Cortex of kidney (tissue), 1 donor: ENCODE measurements at places on chromosomes 7 and 10.

DNA sequence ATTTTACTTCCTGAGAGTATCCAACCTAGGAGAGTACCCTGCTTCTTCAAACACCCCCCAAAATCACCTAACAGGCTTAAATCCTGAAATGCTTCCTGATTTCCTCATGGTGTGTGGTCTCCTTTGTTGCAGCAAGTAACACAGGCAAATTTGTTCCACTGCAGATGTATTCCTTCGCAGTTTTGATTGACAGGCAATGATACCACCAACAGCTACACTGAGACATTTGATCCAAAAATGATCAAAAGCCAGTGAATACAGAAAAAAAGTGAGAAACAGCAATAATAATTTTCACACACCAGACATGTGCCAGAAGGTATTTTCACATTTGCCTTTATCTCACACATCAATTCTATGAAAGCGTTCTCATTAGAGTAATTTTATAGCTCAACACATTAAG is 95.9 kb downstream of the HERPUD2 start:
- no peak for DNase-seq

- no peak for DNase-seq
Observed at GRCh38 chr10:133388973-133389818, 4.8 kb upstream of the MTG1 start.

DNA sequence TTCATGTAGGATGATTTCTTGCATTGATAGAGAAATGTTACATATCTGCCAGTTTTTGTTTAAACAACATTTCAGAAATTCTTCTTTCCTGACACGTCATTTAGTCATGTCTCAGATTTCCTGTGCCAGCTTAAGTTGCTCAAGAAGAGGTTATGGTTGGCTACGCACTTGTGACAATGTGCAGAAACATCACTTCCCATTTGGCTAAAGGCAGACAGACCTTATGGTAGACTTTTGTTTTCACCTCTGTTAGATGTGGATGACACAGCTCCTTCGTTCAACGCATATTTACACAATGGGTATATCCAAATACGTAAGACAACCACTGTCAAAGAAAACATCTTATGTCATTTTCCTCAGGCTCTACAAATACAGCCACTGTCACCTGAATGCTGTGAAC is 125.8 kb downstream of the DOCK4 start:
- no peak for DNase-seq

DNA sequence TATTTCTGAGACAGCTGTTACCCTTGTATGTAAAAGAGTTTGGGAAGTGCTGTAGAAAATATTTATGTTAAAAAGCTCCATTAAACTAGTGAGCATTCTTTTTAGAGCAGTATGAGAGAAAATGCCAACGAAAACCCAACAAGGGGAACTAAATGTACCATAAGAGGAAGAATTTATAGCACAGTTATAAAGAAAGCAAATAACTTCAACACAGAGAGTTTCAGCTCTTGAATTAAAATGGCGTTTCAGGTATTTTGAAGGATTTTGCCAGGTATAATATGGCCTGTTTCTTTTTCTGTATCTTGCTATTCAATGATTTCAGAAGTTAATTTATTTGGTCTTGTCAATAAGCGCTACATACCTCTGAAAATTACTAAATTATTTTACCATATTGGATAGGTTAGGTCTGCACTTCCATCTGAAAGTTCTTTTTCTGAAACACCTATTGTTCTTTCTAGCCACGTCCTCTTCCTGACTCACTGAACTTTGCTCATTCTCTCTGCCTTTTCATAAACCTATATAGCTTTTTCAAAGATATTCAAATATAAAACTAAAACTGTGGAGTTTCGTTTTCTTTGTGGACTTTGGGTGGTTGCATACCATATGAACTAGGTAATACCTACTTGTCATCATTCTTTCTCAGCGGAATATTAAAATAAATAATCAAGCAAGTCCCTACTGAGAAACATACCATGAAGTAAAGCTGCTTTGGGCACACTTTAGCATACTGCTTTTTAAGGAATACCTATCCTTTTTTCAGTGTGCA is 136.1 kb downstream of the SEMA3A start:
- no peak for DNase-seq

DNA sequence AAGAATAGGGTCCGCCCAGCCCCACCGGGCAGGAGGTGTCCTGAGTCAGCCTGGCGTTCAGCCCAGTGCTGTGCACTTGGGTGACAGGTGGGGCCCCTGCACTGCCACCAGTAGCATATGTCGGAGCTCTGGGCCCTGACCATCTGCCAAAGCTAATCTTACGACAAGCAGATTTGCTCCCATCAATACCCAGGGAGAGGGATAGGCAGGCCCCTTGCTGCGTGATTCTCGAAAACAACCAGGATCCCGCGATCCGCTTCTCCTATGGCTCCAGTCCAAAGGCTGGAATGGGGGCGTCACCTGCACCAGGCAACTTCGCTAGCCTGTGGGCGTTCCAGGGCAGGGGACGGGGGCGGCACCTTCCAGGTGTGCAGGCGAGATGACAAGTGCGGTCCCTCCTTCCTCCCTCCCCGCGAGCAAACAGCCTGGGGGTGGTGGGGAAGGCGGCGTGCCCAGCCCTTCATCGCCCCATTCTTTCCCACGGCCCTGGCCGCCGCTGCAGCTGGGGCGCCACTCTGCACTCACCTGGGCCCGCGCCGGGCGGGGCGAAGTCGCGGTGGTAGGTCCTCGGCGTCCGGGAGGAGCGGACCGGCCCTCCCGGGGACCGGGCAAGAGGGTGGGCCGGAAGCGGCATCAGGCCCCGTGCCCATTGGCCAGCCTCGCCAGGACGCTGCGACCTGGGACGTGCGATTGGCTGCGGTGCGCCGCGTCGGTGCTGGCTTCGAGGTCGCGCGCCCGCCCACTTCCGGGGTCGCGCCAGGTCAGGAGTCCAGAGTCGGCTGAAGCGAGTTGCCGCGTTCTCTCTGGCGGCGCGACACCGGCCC is at the start of gene TECPR1:
TECPR1 (minus strand) TSS at position 632 of the 824 bp plus-strand sequence. CDS start 6,086 bp downstream, outside the sequence.
- DNase-seq: no peak
